ENCODE measurements at places on chromosomes 5 and 9.

DNA sequence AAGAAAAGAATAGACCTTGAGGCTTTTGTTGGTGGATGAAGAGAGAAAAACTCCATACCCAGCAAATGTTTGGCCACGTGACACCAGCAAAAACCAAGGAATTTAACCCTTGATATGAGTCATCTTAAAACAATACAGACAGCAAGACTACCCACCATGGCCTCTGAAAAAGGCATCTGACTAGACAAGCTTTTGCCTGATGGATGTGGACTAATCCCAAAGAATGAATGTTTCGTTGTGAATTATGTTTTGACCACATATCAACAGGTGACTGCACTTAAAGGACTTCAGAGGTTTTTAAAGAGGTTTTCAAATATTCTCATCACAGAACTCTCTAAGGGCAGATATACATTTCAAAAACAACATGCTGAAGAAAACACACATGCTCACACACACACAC, 33.0 kb upstream of the SLC1A3 start:
- DNase-seq: no peak

- no peak for DNase-seq
Observed at GRCh38 chr5:94281236-94281801, 337.1 kb downstream of the KIAA0825 start.

DNA sequence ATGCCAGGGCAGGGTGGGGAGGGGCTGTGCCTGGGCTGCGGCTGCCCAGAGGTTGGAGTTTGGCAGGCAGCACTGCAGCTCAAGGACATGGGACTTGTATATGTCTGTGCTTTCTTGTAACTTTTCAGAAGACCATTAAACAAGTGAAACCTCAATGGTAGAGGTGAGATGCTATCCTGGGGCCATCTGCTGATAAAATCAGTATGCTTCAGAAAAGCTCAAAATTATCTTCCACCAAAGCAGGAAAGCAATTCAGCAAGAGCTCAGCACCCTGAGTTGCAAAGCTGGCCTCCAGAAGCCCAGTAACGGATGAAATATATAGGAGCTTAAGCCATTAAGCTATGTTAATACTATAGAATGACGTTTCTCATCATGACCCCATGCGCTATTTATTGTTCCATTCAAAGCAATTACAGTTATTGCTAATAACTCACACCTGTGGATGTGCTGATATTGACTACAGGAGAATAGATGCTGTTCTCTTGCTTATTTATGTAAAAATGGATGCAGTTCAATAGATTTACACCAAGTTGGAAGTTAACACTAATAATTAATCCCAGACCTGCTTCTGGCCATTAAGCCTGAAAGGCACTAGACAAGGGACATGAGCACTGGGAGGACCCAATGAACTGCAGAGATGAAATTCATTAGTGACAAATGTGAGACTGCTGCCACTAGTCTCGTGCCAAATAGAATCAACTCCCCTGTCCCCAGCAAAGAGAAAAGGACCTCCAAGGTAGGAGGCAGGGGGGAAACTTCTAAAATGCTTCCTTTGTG, 316.3 kb upstream of the PANK3 start:
- DNase-seq: no peak

GRCh38 chr5:71925608-71926091, 181.6 kb upstream of the MAP1B start:
- DNase-seq: no peak

- DNase-seq: no peak
Observed at GRCh38 chr5:101942321-101942882, 353.7 kb downstream of the SLCO4C1 start.

DNA sequence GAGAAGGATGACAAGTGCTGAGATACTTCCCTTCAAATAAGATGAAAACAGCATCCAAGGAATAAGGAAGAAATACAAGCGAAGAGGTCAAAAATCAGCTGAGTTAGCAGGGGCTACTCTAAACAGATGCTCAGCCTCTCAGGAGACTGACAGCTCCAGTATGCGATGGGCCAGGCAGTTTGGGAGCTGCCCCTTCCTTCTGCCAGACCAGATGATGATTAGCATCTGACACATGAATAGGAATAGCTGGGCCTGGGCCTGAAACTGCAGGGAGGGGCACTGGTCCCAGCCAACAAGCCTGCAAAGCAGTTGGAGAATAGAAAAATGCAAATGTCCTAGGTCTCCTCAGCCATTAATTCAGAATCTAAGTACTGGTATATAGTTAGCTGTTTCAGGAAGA, 13.1 kb upstream of the MAP3K1 start:
- DNase-seq: peak; percentile 63

GRCh38 chr5:67686746-67687145, 490.1 kb upstream of the CD180 start:
- no peak for DNase-seq

- no peak for DNase-seq
Observed at GRCh38 chr5:74862221-74862620, 4.0 kb downstream of the FAM169A start.

DNA sequence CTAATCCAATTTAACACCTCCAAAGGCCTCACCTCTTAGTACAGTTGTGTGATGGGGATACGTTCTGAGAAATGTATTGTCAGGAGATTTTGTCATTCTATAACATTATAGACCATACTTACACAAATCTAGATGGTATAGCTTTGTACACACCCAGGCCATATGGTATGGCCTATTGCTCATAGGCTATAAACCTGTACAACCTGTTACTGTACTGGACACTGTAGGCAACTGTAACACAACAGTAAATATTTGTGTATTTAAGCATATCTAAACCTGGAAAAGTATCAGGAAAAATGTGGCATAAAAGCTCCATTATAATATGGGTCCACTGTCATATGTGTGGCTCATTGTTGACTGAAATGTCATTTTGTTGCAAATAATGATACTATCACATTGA, 12.1 kb downstream of the ACER2 start:
- DNase-seq: no peak

DNA sequence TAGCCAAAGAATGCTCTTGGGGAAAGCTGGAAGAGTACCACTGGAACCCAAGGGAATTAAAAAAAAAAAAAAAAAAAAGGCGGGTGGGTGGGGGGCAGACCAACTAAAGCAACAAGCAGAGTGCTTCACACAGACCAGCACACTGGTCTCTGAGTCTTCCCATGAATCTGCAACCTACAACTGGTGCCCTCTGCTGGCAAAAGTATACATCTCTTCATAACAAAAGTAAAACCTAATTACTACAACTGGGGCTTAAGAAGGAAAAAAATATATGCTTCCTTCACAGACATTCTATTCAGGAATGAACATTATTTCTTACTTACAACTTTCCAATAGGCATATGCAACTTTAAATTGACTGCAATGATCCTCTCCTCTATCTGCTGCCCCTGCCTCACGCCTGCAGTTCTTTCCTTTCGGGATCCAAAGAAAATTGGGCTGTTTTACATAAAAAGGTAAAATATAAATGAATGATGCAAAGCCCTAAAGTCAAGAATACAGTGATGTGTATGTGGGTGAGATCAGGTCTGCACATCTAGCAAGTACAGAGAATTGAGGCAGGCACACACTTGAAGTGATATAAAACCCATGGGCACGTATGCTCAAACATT, 7.2 kb upstream of the KLHL3 start:
- DNase-seq: peak; percentile 63

DNA sequence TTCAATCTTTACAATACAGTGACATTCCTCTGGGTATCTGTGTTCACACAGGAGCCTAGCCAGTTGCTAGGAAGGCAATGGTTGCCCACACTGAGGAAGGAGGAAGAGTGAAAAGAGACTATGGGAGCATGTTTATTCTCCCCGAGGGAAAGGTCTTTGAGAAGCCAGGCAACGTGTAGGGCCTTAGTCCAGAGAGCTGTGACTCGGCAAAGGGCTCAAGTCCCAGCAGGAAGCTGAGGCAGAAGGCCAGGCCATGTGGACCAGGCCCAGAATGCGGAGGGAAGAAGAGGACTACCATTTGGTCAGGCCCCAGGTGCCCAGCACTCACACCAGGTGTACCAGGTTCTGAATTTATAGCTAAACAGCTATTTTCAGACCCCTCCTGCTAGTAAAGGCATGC, 136.6 kb upstream of the DMAC1 start:
- DNase-seq: no peak

GRCh38 chr5:180982008-180982741, 6.5 kb upstream of the BTNL3 start:
- no peak for DNase-seq

All from DMS 273 treated with DMSO at 0.1 percent for 48 hours (cell line).